NCI-H1436 (cell line): ENCODE measurements at places on chromosomes 12 and 14.

- DNase-seq = no peak
Observed at GRCh38 chr14:67586369-67586768, 13.7 kb downstream of the PIGH start.

DNA sequence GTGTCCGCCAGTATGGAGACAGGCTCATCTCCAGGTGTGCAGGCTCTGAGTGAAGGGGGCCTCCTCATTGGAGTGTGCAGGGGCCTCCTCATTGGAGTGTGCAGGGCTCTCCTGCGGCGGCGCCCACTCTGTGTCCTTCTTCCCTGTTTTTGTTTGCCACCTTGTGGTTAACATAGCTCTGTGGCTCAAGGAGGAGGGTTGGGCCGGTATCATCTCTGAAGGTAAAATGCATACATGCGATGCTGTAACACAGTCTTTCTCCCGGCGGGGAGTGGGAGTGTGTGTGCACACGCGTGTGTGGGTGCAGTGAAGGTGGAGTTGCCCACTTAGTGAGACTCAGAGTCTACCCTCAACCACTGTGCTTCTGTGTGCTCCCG, 429.4 kb downstream of the ZFP36L1 start:
- DNase-seq = no peak

GRCh38 chr12:10725003-10725402, 1.9 kb upstream of the YBX3 start:
- DNase-seq = no peak

- DNase-seq = no peak
Observed at GRCh38 chr12:32437095-32437515, 37.7 kb downstream of the FGD4 start.

- DNase-seq = peak; percentile 84
Observed at GRCh38 chr12:131860472-131861260, 32.5 kb downstream of the MMP17 start.

- DNase-seq = peak; percentile 12
Observed at GRCh38 chr12:47408171-47408871, 297.5 kb downstream of the RPAP3 start.

GRCh38 chr14:71206766-71207371, 299.6 kb downstream of the PCNX1 start:
- no peak for DNase-seq

GRCh38 chr12:56104815-56105608, 653 bp downstream of the PA2G4 start:
- no peak for DNase-seq

- no peak for DNase-seq
Observed at GRCh38 chr14:105745433-105746123, 219.2 kb downstream of the TMEM121 start.

DNA sequence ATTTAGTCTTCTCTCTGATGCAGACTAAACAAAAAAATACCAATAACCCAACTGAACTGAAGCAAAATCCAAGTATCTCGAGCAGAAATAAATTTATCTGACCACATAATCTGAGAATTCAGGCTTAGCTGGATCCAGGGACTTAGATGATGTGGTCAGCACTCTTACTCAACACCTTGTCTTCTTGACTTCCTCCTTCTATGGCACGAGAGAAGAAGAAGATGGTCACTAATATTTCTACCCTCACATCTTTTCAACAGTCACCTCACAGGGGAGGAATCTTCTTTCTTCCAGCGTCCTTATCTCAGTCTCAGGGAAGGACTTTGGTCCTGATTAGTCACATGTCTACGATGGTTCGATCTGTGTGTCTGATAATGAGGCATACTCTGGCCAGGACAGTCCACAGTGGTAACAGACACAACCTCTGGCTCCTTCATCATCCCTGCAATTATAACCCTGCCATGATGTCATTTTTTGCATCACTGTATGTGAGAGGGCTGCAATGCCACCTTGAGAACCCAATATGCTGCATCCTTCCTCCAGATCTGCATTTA, 15.8 kb downstream of the RGS6 start:
- DNase-seq = no peak

DNA sequence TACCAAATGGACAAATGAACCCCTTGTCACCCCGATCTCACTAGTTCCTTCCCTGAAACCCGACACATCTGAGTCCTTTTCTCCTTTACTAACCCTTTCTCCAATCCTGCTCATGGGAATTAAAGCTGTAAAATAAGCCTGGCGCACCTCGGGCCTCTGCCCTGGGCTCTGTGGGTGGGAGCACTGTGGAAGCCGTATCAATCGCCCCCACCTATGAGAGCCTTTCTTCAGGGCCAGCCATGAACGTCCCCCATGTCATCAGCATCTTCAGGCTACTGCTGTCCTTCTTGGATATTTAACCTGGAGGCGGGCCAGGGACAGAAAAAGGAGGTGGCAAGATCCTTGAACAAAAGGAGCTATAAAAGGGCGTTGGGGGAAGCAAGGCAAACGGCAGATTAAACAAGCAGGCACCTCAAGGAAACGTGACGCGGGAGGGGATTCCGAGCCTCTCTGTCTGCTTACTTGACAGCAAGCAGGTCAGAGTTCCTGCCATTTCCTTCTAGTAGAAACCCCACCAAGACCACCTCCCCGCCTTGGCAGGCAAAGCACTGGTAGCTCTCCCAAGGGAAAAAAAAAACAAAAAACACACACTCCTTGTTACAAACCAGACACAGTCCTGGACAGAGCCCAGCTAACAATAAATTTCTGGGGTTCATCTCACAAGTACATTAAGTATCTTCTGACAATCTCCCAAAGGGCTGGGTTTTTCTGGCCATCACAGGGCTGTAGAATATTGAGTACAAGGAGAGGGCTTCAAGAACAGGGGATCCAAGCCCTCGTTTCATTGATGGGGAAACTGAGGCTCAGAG, 62.9 kb downstream of the DPF3 start:
- DNase-seq = no peak

DNA sequence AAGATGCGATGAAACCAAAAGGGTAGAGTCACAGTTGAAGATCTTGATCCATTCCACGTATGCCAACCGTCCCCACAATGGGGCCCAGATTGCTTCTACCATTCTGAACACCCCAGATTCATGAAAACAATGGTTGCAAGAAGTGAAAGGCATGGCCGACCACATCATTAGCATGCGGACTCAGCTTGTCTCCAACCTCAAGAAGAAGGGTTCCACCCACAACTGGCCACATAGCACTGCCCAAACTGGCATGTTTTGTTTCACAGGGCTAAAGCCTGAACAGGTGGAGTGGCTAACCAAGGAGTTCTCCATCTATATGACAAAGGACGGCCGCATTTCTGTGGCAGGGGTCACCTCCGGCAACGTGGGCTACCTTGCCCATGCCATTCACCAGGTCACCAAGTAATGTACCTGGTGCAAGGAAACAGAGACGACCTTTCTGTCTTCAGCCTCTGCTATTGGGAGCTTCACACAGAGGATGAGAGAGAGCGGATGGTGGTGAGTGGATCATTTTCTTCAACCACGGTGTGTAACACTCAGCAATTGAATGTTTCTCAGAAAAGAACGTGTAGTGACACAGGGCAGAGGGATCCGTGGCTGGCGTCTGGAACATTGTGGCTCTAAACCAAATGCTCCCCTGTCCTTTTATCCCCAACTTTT, 26.8 kb upstream of the CLEC2D start:
- no peak for DNase-seq

- no peak for DNase-seq
Observed at GRCh38 chr14:90514015-90514398, 117.2 kb downstream of the CALM1 start.

DNA sequence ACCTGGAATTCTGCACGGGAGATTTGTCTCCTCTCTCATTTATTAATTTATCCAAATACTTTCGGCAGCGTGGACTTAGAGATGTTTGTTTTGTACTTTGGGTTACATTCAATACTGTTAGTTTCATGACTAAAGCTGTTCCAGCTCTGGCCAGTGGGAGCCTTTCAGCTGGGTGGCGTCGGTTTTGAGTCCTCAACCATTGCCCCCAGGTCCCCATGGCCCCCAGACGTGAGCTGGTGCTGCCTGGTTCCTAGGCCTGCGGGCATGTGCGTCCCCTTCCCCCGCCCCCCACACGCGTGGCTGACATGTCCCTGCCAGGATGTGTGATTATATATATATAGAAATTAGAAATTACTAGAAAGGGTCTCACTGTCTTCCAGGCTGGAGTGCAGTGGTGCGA, 48.2 kb downstream of the KIF26A start:
- DNase-seq = no peak

DNA sequence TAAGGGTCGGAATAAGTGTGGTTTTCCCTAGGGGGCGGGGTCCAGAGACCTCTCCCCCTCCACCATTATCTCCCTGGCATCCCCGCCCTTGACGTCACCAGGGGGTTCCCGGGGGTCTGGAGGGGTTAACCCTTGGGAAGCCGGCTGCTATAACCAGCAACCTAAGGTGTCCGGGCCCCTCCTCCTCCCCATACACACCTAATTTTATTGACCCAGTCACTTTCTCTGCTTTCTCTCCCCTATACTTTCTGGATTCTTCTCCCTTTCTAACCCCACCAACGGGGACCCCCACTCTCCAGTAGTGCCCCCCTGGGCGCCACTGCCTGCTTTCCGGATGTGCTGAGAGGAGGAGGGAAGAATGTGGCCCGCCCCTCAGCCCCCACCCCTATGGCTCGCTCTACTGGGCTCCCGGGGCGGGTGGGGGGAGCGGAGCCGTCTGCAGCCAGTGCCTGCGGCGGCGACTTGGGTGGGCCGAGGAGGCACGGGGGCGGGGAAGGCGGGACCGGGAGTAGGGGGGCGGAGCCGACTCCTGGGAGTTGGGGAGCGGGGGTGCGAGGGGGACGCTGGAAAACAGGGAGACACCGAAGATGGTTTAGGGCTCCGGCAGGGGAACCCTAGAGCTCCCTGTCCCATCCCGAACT, 1.8 kb downstream of the GLI1 start:
- DNase-seq = no peak

DNA sequence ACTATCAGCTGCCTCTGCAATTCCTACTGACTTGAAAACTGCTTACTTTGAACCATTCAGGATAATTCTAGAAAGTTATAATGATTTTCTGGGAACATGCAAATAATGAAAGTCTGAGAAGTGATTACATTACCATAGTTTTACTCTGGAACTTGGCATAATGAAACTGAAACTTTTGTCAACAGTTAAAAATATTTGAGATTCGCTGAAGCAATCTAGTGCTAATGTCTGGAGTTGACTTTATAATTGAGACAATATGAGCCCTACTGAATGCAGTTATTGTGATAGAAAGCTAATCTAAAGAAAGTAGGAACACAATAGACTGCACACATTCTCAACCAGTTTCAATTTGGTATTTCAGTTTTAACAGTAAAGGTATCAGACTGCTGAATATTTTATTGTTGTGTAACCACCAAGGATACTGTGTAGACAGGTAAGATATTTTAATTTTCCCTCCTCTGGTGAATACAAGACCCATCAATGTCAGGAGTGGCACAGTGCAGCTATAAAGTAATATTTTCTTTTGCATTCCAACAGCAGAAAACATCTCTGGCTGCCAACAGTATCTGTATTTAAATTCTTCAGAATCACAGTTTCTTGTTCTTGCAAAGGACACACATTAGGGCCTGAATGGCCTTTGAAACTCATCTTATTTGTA, 483.5 kb downstream of the ATP23 start:
- no peak for DNase-seq

GRCh38 chr12:8035440-8036010, 3.0 kb downstream of the FOXJ2 start:
- no peak for DNase-seq

DNA sequence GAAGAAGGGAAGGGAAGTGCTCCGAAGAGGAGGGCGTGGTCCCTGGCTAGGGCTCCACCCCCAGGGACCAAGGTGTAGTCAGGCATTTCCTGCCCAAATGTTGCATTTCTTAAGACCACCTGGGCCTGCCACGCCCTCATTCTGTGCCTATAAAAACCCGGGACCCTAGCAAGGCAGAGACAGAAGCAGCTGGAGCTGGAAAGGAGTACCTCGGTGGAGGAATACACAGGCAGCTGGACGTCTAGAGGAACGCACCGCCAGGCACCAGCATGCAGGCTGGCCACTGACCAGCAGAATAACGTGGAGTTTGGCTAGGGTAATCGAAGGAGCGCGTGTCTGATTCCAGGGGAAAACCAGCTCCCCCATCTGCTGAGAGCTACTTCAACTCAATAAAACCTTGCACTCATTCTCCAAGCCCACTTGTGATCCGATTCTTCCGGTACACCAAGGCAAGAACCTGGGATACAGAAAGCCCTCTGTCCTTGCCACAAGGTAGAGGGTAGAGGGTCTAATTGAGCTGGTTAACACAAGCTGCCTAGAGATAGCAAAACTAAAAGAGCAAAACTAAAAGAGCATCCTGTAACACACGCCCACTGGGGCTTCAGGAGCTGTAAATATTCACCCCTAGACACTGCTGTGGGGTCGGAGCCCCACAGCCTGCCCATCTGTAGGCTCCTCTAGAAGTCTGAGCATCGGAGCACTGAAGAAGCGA, 21.0 kb downstream of the CFL2 start:
- DNase-seq = no peak

GRCh38 chr12:41634091-41634490, 446.0 kb downstream of the PDZRN4 start:
- DNase-seq = no peak

DNA sequence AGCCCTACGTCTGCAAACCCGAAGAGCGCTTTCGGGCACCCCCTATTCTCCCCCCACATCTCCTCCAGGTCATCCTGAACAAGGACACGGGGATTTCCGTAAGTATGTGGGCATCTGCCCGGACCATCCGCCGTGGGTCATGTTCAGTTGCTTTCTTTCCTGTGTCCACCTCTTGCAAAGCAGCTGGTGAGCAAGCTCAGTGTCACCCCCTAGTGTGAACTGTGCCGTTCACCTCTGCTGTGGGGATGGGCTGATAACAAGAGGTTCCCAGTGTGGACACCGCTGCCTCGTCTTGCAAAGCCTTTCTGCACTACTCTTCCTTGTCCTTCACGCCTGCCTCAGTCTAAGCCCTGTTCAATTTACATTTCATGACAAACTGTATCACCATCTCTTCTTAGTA, 8.6 kb downstream of the PRKAB1 start:
- DNase-seq = no peak

DNA sequence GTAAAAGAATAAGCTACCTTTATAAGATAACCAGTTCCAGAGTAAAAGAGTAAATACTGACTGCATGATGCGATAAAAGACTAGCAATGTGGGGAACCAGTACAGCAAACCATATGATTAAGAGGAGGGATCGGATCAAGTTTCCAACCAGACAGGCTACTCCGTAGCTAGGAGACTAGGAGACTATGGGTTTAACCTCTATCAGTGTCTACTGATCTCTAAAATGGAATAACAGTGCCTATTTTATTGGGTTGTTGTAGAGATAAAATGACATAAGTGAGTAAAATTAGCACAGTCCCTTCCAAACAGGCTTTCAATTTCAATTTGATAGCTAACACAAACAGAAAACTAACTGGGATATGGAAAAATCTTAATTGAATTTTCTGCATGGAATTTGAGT, 76.0 kb downstream of the PAWR start:
- DNase-seq = no peak

DNA sequence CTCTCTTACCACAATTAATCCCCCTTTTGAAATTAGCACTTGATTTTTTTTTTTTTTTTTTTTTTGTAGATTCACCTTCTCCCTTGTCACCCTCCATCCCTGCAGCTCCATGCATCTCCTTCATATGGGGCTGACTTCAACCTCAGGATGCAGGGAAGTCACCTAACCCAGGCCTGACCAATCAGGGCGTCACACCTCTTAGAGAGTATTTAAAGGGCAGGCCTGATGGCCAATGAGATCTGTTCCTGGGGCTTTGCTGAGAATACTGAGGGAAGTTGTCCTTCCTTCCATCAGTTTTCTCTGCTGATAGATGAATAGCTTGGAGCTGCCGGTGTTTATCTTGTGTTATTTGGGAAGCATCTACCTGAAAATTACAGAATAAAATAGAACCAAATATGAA, 1104.7 kb upstream of the TMEM132C start:
- DNase-seq = no peak
